H54 (cell line): ENCODE measurements at places on chromosomes 5 and 9.
A peak's percentile ranks its signal among the peaks of the same experiment; 100 is the strongest.

DNA sequence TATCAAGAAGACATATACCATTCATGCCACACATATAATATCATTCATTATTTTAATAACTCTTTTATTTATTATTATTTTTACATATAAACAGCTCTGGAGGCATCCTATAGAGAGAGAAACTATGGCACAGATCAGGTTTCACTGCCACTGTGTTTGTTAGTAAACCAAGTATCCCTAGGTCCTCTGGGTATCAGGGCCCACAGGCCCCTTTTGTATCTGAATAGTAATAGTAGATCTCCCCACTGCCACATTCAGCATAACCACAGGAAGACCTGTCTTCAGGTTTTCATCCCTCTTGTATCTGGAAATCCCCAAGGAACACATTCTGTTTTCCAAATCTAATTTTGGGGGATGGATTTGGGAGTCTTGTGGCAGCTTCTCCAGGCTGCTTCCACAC is 94.0 kb downstream of the SPATA31D1 start:
- DNase-seq: no peak

DNA sequence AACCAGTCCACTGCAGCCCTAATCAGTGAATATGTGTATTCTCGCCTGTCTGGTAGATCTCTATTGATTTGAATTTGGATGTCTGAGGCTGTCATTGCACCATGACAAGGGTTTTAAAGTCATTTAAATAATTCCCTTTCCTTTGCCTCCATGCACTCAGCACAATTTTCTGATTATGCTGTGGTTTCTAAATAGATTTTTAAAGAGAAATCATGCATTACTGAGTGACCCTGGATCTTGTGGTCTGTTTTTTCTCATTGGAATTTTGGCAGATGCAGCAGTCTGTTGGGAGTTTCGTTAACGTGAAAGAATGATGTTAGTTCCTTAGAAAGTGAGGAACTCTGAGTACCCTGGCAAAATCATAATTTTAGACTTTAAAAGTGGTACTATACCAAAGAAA is 396.0 kb downstream of the LRRC70 start:
- DNase-seq: no peak

GRCh38 chr5:139414581-139415130 is 10.8 kb upstream of the SPATA24 start:
- DNase-seq: no peak

DNA sequence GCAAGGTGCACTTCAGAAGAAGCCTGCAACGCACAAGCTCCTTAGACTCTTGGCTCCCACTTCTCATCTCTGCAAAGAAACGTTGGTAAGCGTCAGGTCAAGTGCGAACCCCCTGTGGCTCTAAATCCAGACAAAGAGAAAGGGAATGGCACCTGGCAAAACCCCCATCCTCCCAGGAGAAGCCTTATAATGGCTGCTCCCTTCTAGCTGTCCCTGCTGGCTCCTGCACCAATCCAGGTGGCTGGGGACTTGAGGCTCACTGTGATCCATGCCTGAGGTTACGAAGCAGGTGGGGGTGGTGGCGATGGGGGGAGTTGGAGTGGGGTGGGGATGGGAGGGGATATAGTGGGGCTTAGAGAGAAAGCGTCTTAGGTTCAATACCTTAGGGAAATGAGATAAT is 272.8 kb downstream of the DENND1A start:
- no peak for DNase-seq

- DNase-seq: peak; percentile 89
Observed at GRCh38 chr9:114108016-114108833, 9.1 kb upstream of the KIF12 start.

DNA sequence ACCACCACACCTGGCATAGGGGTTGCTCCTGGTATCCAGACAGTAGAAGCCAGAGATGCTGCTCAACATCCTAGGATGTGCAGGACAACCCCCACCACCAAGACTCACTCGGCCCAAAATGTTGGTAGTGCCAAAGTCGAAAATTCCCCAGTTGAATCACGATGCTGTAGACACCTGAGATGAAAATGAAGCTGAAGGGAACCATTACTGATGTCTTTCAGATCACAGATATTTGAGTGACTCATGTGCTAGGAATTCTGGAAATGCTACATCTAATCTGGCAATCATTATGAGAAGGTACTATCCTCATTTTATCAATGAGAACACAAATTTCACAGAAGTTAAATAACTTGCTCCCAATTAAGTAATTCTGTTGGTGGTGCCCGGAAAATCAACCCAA is 21.0 kb upstream of the UBE2QL1 start:
- DNase-seq: no peak

DNA sequence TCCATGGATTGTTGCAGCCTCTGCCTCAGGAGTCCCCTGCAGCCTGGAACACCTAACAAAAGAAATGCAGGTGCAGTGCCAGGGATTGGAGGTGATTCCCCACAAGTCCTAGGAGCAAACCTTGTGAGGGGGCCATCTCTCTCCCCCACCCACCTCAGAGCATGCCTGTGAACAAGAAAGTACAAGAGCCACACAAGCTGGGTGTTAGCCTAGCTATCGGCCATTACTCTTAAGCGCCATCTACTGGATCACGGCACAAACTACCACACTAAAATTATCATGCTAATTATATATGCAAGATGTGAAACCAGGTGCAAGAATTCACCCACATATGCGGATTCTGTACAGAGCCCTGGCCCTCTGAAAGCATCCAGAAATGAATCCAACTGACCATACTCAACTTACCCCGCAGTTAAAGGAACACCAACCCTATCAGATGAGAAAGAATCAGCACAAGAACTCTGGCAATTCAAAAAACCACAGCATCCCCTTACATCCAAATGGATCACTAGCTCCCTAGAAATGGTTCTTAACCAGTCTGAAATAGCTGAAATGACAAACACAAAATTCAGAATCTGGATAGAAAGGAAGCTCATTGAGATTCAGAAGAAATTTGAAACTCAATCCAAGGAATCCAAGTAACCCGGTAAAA is 16.5 kb upstream of the PRSS3 start:
- no peak for DNase-seq

DNA sequence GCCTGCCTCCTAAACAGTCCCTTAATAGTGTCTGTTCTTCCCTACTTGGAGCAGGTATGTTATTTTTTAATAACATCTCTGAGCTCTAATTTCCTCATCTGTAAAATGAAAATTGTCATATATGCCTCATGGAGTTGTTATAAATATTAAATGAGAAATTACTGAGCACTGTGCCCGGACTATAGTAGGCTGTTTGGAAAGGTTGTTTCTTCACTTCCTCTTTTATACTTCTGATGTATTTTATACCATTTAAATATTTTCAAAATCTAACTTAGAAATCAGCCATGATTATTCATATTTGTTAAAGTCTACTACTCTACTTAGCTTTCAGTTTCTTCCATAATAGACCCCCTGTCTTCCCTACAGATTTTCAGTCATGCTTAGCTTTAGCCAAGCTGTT is 30.5 kb upstream of the HAPLN1 start:
- no peak for DNase-seq

- DNase-seq: no peak
Observed at GRCh38 chr5:149089796-149090195, 26.9 kb upstream of the SH3TC2 start.

DNA sequence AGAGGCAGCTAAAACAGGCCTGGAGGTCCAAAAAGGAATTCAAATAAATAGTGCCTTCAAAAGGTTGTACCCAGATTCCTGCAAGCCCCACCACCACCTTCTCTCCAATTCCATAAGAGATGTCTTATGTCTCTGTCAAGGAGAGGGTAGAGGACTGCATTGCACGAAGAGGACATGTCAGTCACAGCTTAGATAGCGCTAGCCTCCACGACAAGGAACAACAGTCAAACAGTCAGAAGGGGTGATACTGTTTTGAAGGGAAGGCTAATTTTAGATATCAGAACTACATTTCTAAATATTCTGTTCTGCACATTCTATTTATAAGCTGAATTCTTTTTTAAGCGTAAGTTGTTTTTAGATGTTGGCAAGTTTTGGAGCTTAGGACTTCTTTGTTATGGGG is 34.2 kb downstream of the PLAC8L1 start:
- no peak for DNase-seq

DNA sequence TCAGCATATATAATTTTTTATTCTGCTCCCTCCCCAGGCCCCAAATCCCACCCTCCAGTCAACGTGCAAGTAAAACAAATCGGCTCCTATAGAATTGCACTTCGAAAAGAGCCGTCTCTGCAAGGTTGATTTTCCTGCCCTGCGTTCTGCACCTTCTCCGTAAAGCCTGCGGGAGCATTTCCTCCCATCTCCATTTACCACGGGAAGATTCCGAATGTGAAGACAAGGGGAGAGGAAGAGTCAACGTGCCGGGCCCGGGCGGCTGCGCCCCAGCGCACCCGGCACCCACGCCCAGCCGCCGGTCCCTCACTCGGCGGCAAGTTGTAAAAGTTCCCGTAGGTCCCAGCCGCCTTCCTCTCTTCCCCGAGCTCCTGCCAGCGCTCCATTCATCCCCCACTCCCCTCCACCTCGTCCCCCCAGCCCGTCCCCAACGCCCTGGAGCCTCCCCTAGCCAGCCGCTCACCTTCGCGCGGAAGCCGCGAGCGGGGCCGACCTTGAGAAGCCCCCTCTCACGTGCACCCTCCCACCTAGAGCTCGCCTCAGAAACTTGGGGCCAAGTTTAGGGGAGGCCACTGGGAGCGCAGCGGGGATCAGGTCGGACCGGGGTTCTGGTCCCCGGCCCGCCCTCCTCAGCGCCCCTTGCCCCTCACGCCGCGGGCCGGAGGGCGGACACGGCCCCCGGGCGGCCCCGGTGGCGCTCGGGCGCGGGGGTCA is 431 bp downstream of the BNC2 start:
- no peak for DNase-seq

GRCh38 chr5:36310138-36310537 is 8.4 kb upstream of the RANBP3L start:
- no peak for DNase-seq

- DNase-seq: no peak
Observed at GRCh38 chr9:35636135-35636876, 14.4 kb downstream of the SIT1 start.

DNA sequence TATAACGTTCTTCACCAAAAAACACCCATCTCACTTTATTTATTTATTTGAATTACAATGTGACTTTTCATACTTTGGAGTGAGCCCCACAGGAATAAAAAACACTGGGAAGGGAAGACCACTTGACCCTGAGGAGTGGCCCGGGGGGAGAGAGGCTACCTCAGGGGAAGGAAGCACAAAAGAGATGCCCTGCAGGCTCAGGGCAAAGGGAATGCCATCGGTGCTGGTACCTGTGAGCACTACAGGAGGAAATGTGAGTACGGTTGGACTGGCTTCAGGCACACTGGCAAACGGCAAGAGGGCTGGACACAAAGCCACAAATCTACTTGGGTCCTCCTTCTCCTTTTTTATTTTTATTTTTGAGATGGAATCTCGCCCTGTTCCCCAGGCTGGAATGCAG is 363.9 kb upstream of the KLF4 start:
- DNase-seq: no peak

- DNase-seq: peak; percentile 53
Observed at GRCh38 chr9:109910671-109911518, 130.9 kb downstream of the PALM2AKAP2 start.

DNA sequence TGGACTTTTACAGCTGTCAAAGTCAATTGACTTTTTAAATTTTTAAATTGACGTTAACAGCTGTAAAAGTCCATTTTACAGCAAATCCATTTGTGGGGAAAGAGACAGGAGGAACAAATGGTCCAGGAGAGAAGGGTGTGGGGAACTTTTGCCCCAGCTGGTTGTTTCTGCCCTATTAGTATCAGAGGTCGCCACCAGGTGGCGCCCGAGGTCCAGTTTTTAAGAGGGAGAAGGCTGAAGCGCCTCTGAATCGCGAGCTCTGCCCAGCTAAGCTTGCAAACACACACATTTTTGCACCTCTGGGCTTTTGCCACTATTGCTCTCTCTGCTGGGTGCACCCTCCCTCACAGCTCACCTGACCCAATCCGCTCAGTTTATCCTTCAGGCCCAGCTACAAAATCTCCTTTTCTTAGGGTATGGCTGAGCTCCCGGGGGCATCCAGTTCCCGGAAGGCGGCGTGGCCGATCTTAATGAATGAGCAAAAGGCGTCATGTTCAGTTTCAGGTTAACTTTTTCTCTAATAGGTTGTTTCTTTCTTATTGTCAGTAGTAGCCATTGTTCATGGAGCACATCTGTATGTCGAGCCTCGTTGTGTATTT is 6.3 kb upstream of the TTLL11 start:
- peak; percentile 92 for DNase-seq

- peak; percentile 67 for DNase-seq
Observed at GRCh38 chr9:97412626-97413385, 910 bp downstream of the TDRD7 start.

DNA sequence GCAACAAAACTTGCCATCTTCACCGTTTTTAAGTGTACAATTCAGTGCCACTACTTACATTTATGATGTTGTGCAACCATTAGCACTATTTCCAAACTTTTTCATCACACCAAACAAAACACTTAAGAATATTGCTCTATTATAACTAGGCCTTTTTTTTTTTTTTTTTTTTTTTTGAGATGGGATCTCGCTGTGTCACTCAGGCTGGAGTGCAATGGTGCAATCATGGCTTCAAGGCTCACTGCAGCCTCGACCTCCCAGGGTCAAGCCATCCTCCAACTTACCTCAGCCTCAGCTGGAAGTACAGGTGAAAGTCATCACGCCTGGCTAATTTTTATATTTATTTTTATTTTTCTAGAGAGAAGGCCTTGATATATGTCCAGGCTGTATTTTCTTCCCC is 22.3 kb upstream of the LMNB1 start:
- no peak for DNase-seq

DNA sequence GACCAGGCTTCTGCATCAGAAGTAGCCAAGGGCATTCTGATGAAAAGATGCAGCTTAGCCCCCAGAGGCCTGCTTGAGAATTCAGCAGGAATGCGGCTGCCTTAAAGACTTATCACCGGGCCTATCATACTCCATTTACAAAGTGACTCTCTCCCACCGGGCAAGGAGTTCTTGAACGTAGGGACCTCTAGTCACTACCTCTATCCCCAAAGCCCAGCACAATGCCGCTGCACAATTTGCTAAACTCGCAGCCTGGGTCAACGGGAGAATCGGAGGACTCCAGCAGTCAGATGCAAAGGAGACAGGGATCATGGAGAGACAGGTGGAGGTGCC is 661 bp downstream of the PDCL start:
- DNase-seq: peak; percentile 35

DNA sequence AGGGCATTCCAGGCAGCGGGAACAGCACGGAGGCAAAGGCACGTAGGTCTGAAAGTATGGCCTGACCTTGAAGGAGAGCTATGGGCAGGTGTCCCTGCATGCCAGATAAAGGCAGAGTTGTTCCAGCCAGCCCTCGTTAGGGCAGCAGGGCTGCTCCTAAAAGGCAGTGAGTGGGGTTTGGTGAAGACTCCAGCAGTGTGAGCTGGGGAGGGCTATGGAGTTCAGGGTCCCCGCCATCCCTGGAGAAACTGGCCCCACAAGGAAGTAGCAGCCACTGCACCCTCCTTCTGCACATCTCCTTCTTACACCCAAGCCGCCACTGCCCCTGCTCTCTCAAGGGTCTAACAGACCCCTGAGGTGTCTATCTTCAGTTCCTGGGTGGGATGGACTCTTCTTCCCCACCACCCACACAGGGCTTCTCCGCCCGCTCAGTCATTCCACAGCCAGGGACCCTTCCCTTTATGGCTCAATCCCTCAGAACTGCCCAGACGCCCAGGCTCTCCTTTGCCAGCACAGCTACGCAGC is 1.4 kb downstream of the AKNA start:
- no peak for DNase-seq
